ENCODE measurements at places on chromosomes 16 and 17.

GRCh38 chr17:19712436-19713004 is 3.9 kb downstream of the SLC47A2 start:
- H3K4me1 ChIP-seq, result no peaks in the 10 kb centered on the region
- H3K27me3 ChIP-seq, result no peaks in the 10 kb centered on the region
- H3K36me3 ChIP-seq, result no peaks in the 10 kb centered on the region

DNA sequence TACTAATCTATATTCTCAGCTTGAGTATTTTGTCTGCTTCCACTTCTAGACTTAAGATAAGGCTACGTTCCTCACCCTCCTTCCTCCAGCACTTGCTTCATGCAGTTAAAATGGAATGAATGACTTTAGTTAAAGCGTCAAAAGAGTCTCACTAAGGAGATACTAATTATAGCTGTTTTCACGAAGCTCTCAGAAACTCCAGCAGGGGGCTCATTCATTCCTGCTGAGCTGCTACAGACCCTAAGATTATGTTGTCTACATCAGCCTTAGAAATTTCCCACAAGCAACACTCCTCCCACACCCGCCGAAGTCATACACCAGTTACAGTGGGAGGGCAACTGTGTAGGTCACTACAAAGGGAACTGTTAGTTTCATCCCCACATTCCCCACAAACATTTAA is 57.0 kb upstream of the KIFC3 start:
- H3K4me3 ChIP-seq, result no peak overlapping the region
- no peak for DNase-seq
- H3K4me1 ChIP-seq, result no peaks in the 10 kb centered on the region
- no peaks in the 10 kb centered on the region for H3K36me3 ChIP-seq
- H3K27me3 ChIP-seq, result no peaks in the 10 kb centered on the region

DNA sequence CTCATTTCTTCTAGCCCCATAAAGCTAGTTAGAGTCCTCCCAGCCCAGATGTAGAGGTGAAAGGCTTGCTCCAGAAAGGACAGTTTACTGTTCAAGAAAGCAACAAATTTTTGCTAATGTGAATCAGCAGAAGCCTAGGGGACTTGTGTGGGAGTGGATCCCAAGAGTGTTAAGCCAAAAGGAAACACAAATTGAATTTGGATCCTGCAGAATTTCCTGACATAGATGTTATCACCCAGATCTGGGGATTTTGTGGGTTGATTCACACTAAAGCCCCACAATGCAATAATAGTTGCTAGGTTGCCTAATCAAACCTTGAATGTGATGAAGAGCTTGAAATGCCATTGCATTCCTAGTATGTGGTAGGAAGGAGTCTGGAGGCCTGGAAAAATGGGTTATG is 135.2 kb upstream of the HS3ST3A1 start:
- no peaks in the 10 kb centered on the region for H3K27me3 ChIP-seq
- DNase-seq, result no peak
- H3K36me3 ChIP-seq, result no peaks in the 10 kb centered on the region
- no peak overlapping the region for H3K4me3 ChIP-seq

DNA sequence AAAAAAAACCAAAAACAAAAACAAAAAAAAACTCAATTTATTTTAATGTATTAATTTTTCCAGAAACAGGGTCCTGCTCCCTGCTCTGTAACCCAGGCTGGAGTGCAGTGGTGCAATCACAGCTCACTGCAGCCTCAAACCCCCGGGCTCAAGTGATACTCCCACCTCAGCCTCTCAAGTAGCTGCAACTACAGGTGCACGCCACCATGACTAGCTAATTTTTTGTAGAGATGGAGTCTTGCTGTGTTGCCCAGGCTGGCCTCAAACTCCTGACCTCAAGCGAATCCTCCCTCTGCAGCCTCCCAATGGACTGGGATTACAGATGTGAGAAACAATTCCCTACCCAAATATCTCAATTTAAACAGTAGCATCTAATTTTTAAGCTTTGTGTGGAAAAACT is 25.2 kb upstream of the EMP2 start:
- no peak overlapping the region for H3K4me3 ChIP-seq
- H3K27ac ChIP-seq, result no peak overlapping the region
- no peaks in the 10 kb centered on the region for H3K36me3 ChIP-seq
- DNase-seq, result no peak

GRCh38 chr17:65345261-65346005 is 208.3 kb downstream of the RGS9 start:
- H3K4me1 ChIP-seq, result no peaks in the 10 kb centered on the region
- no peak for DNase-seq
- H3K27me3 ChIP-seq, result no peaks in the 10 kb centered on the region
- H3K4me3 ChIP-seq, result no peak overlapping the region
- H3K36me3 ChIP-seq, result no peaks in the 10 kb centered on the region
